ENCODE measurements at places on chromosomes 12 and 14.
A peak's percentile ranks its signal among the peaks of the same experiment; 100 is the strongest.

DNA sequence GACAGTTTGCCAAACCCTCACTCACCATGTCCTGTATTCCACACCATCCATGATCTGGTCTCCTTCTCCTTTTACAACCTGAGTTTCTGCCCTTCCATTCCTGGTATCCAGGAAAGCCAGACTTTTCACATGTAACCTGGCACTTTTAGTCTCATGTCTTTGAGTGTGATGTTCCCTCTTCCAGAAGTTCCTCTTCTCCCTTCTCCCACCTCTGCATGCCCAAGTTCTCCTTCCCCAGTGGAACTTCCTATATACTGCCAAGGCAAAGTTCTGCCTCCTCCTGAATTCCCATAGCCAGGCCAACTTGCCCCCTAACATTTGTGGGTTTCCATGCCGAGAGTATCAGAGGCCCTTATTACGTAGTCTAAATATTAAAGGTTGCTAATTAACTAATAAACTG is 3.2 kb upstream of the ITPR2 start:
- no peaks in the 10 kb centered on the region for H3K27me3 ChIP-seq
- no peak overlapping the region for H3K4me3 ChIP-seq
- no peak overlapping the region for H3K27ac ChIP-seq

DNA sequence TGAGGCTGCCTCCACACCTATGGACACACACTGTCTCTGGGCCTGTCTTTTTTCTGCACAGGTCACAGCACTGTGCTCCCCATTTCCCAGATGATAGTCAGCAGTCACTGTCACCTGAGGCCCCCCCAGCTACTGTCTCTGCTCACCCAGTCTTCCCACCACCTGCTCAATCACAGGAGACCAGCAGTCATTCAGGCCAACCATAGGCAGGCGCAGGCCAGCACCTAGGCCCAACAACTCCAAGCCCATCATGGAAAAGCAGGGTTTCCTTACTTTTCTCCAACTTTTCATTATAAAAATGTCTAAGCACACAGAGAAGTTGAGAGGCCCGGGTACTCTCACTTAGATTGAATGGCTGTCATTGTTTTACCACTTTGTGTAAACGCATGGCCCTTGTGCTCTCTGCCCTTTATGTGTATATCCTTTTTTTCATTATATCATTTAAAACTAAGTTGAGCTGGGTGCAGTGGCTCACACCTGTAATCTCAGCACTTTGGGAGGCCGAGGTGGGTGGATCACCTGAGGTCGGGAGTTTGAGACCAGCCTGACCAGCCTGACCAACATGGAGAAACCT is 7.1 kb downstream of the PXN start:
- H3K27me3 ChIP-seq = no peaks in the 10 kb centered on the region
- no peaks in the 10 kb centered on the region for H3K4me1 ChIP-seq
- H3K4me3 ChIP-seq = no peak overlapping the region
- no peak for DNase-seq
- H3K27ac ChIP-seq = no peak overlapping the region

GRCh38 chr12:68853396-68854077 is 45.6 kb downstream of the MDM2 start:
- no peak overlapping the region for H3K27ac ChIP-seq
- H3K4me1 ChIP-seq = no peaks in the 10 kb centered on the region

- DNase-seq = peak; percentile 71
- no peak overlapping the region for H3K4me3 ChIP-seq
- H3K27me3 ChIP-seq = no peaks in the 10 kb centered on the region
- peaks cover 38% of the 10 kb centered on the region for H3K4me1 ChIP-seq
These were observed 14.4 kb upstream of the MLXIP start for GRCh38 chr12:122064025-122064777.

- no peaks in the 10 kb centered on the region for H3K36me3 ChIP-seq
- H3K4me3 ChIP-seq = no peak overlapping the region
- H3K27ac ChIP-seq = no peak overlapping the region
These were observed 108.1 kb upstream of the G2E3 start for GRCh38 chr14:30450631-30451545.

DNA sequence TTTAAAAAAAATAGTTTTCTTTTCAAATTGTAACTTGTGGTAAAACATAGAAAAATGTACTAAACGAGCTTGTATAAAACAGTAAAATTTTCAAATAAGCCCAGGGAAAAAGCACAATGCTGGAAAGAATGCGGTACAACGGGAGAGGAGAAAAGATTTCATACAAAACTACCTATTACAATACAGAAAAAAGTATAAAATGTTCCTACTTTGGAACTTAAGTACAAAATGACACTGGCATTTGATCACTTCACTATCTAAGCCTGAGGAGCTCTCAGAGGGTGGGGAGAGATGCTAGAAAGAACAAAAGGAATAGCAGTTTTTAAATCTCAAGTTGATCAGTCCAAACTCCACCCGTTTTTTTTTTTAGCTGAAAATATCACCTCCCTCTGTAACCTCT is 39.5 kb upstream of the COL2A1 start:
- no peak overlapping the region for H3K4me3 ChIP-seq
- no peak for DNase-seq
- H3K36me3 ChIP-seq = peaks cover 17% of the 10 kb centered on the region
- H3K27ac ChIP-seq = no peak overlapping the region
- no peaks in the 10 kb centered on the region for H3K4me1 ChIP-seq

DNA sequence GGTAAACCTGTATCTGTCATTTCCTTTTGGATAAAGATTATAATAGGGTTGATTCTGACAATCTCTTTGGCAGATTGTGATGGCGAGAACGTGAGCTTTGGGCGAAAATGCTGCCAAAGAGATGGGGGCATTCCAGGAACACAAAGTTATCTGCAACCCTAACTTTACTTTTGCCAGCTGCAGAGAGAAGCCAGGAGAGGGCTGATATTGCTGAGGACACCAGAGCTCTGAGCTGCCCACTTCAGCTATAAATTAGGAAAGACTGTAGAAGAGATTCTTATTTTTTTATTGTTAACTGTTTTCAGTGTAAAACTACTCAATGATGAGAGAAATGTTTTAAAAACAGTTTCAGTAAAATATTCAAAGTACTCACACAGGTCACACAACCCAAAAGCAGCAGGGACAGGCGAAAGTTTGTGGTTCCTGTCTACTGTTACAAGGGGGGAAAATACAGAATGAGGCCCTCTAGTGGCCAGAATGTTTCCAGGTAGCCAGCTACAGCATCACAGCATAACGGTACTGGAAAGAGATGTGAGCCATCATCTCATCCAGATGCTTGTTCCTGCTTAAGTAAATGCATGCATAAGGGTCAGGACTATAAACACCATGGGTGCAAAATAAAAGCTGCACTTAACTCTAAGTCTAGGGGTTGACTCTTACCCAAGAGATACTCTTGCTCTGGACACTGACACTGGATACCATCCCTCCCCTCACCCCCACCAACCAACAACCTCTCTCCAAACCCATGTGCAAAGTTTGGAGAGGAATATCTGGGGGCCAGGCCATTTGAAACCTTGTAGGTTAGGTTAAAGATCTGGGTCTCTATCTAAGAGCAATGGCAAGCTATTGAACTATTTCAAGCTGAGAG is 498.4 kb downstream of the RMST start:
- H3K27me3 ChIP-seq = no peaks in the 10 kb centered on the region
- H3K36me3 ChIP-seq = no peaks in the 10 kb centered on the region
- no peak overlapping the region for H3K27ac ChIP-seq
- no peaks in the 10 kb centered on the region for H3K4me1 ChIP-seq

GRCh38 chr12:54383041-54383609 is 1.4 kb downstream of the ZNF385A start:
- DNase-seq = no peak
- no peaks in the 10 kb centered on the region for H3K36me3 ChIP-seq
- no peaks in the 10 kb centered on the region for H3K27me3 ChIP-seq
- peaks cover 5% of the 10 kb centered on the region for H3K4me1 ChIP-seq

GRCh38 chr14:99729991-99730875 is 46.1 kb downstream of the CYP46A1 start:
- H3K4me1 ChIP-seq = no peaks in the 10 kb centered on the region
- H3K27me3 ChIP-seq = no peaks in the 10 kb centered on the region
- peak; percentile 71 for DNase-seq
- H3K4me3 ChIP-seq = peak overlapping the region; percentile 47

DNA sequence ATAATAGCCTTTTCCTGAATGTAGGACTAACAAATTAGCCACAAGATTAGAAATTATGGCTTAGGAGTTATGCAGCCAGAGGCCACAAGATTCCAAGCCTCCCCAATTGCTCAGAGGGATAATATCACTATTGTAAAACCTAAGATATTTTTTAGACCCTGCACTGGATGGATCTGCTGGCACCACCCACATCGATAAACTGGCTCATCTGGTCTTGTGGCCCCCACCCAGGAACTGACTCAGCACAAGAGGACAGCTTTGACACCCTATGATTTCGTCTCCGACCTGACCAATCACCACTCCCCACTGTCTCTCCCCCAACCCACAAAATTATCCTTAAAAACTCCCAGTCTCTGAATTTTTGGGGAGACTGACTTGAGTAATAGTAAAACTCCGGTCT is 54.7 kb downstream of the CPM start:
- H3K36me3 ChIP-seq = peaks cover 3% of the 10 kb centered on the region
- no peaks in the 10 kb centered on the region for H3K27me3 ChIP-seq
- H3K4me1 ChIP-seq = no peaks in the 10 kb centered on the region
- H3K27ac ChIP-seq = no peak overlapping the region
- DNase-seq = no peak

GRCh38 chr14:101591582-101591981 is 30.3 kb downstream of the DIO3 start:
- no peaks in the 10 kb centered on the region for H3K4me1 ChIP-seq
- no peak for DNase-seq
- no peaks in the 10 kb centered on the region for H3K27me3 ChIP-seq
- no peak overlapping the region for H3K4me3 ChIP-seq
- H3K27ac ChIP-seq = no peak overlapping the region

DNA sequence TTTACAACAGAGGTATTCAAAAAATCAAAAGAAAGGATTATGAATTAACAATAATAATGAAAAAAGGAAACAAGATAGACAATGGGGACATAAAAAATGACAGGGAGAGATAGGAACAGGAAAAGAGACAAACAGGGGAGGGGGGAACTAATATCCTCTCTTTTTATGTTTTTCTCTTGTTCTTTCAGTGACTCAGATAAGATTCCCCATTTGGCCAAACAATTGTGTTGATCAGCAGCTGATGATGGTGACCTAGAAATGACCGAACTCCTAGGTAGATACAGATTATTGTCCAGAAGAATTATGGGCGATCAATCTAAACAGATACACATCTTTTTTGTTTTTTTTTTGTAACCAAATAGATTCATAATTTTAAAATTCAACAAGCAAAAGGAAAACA is 1277.2 kb upstream of the FLRT2 start:
- H3K36me3 ChIP-seq = no peaks in the 10 kb centered on the region
- H3K27ac ChIP-seq = no peak overlapping the region
- no peaks in the 10 kb centered on the region for H3K4me1 ChIP-seq
- H3K27me3 ChIP-seq = no peaks in the 10 kb centered on the region
- H3K4me3 ChIP-seq = no peak overlapping the region
- DNase-seq = no peak

- H3K4me1 ChIP-seq = peaks cover 27% of the 10 kb centered on the region
- H3K36me3 ChIP-seq = no peaks in the 10 kb centered on the region
- no peak overlapping the region for H3K4me3 ChIP-seq
- no peak overlapping the region for H3K27ac ChIP-seq
These were observed 105.1 kb downstream of the RPS29 start for GRCh38 chr14:49480979-49481498.

- peaks cover 32% of the 10 kb centered on the region for H3K36me3 ChIP-seq
- H3K4me1 ChIP-seq = no peaks in the 10 kb centered on the region
- H3K4me3 ChIP-seq = no peak overlapping the region
- no peak for DNase-seq
These were observed 11.2 kb downstream of the COX14 start for GRCh38 chr12:50123203-50123602.

DNA sequence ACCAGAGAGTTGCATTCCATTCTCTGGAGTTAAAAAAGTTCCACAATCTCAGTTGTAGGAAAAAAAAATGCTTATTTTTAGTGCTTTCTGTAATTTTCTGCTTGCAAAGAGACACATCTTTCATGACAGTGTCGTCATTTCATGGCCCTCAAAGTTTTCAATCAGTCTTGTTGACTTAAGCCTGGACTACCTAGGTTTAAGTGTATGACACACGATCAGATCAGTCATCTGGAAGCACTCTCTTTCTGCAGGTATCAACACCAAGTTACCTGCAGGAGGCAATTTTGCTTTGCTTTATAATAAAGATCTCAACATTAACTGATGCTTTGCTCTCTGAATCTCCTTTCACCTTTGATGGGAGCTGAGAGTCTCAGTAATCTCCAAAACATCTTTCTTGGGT is 251.6 kb downstream of the BCAT1 start:
- no peak overlapping the region for H3K27ac ChIP-seq
- DNase-seq = no peak
- H3K4me3 ChIP-seq = no peak overlapping the region

DNA sequence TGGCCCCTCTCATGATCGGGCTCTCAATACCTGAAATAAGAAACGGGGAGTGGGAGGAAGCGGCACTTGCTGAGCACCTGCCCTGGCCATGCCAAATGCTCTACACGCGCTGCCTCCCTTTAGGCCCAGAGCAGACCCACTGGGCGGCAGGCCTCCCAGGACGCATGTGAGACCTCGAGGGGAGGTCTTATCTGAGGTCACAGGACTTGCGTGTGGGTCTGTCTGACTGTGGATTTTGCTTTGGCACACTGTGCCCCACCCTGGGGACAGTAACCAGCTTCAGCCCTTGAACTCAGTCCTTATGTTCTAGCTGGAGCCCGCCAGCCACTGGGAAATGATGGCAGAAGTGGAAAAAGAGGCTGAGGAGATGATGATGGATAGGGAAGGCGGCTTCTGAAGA is 91.8 kb downstream of the RBM19 start:
- no peak overlapping the region for H3K27ac ChIP-seq
- no peaks in the 10 kb centered on the region for H3K27me3 ChIP-seq
- no peak overlapping the region for H3K4me3 ChIP-seq
- no peak for DNase-seq
- no peaks in the 10 kb centered on the region for H3K4me1 ChIP-seq
- H3K36me3 ChIP-seq = no peaks in the 10 kb centered on the region

DNA sequence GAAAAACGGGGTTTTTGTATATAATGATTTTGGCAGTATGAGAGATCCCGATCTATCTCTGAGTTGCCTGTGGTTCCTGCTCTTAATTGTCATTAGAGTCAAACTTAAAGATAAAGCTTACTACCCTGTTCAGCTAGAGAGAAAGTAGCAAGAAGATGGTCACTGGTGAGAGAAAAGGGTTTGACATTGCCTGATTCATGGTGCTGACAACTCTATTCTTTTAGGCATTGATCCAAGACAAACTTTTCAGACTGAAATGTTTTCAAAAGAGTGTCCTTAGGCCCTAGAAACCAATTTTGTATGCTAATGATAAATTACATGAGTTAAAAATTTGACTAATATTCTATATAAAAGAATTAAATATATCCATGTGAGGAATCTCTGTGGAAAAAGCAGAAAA is 35.1 kb downstream of the PELI2 start:
- H3K4me1 ChIP-seq = no peaks in the 10 kb centered on the region
- no peaks in the 10 kb centered on the region for H3K36me3 ChIP-seq
- DNase-seq = no peak
- H3K4me3 ChIP-seq = no peak overlapping the region
- H3K27me3 ChIP-seq = no peaks in the 10 kb centered on the region
